ENCODE measurements at places on chromosomes 6 and 20.

DNA sequence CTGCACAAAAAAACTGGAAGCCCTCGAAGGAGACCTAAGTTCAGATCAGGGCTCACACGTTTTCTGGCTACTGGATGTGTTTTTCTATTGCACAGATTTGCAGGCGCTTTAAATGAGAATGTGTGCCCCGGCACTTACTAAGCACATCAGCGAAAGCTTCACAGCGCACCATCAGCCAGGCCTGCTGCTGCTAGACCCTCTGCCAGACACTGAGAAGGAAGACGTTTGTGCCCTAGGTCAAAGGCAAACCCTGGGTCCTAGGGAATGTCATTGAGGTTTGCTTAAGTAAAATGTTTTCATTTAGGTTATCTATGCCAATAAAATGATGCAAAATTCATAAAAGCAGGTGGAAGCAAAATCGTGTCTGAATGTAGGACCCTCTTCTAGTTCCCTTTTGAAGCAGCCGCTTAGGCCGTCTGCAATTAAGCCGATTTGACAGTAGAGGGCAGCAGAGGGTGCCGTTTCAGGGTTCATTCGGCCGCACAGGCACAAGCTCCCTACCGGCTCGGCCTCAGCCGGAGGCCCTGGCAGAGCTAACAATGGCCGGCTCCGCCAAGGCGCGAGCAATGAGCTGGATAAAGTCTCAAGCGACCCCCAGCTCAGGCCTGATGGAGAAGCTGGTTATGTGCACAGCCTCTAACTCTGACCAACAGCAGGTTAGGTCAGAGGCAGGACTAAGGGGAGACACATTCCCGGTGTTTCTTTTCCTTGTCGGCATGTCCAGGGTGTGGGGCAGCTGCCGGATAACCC is 107.2 kb upstream of the FOXA2 start:
- DNase-seq = peak; percentile 80

- peak; percentile 99 for DNase-seq
Observed at GRCh38 chr20:1467355-1468116, 887 bp upstream of the NSFL1C start.

- DNase-seq = no peak
Observed at GRCh38 chr6:744666-745353, 51.9 kb upstream of the EXOC2 start.

DNA sequence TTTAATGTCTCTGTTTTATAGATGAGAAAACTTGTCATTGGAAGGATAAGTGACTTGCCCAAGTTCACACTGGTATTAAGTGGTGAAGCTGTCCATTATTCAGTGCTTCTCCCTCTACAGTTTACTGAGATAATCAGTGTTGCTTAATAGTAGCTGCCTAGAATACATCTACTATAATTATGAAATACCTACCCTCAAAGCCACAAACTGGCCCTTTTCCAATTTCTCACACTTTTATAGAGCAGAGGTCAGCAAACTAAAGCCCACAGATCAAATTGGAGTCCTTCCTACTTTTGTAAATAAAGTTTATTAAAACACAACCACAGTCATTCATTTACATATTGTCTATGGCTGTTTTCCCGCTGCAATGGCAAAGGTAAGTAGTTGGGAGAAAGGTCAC is 73.5 kb downstream of the EYS start:
- no peak for DNase-seq

- no peak for DNase-seq
Observed at GRCh38 chr20:22794200-22794599, 209.8 kb upstream of the FOXA2 start.

DNA sequence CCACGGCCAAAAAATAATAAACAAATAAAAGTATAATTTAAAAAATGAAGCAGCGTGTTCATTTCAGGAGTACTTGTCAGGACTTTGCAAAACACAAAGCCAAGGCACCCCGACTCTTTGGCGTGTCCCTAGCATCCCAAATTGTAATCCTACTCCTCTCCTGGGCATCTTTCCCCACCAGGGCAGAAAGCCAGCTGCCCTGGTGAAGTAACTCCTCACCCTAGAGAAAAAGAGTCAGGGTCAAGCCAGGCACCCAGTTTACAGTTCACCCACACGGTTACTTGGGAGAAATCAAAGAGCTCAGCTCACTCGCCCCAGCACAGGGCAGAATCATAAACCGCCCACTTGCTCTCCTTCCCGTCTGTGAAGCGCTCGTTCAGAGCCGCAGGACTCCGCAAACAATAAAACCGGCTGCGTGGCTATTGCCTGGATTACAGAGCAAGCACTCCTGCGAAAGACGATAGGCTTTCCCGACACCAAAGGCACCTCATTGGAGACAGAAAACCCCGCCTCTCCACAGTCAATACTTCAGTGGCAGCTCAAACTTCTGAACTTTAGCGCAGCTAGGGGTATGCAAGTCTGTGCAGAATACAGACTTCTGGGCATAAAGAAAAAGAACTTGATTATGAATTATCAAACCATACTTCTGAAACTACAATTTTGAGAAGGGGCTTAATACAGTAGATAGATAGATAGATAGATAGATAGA is 73.0 kb upstream of the NHSL1 start:
- DNase-seq = no peak

DNA sequence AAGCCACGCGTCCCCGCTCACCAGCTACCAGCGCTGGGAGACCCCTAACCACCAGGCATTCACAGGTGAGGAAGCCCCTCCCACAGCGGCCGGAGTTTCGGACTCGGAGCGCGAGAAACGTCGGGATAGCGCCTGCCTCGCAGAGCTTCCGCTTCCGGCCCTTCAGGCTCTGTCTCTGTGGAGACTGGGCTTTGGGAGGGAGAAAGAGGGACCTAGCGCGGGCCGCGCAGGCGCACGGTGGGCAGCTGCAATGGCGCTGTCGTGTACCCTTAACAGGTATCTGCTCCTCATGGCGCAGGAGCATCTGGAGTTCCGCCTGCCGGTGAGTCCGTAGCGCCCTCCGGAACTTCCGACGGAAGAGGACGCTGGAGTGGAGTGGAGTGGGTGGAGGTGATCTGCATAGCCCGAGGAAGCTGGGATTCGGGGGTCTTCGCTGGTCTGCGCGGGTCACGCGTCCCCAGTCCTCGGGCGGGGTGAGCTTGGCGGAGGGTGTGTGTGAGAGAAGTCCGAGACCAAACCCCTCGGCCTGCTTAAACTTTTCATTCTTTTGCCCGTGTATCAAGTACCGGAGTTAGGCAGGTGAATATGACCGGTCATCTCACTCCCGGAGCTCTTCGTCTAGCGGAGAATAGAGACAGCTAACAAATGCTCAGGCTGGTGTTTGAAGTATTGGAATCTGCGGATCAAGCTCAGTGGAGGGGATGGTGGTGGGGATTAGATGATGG is at the start of gene TRMT11:
TRMT11 (plus strand) TSS at position 240 of the 725 bp plus-strand sequence; CDS start at position 251, 11 bp downstream.
- peak; percentile 91 for DNase-seq

DNA sequence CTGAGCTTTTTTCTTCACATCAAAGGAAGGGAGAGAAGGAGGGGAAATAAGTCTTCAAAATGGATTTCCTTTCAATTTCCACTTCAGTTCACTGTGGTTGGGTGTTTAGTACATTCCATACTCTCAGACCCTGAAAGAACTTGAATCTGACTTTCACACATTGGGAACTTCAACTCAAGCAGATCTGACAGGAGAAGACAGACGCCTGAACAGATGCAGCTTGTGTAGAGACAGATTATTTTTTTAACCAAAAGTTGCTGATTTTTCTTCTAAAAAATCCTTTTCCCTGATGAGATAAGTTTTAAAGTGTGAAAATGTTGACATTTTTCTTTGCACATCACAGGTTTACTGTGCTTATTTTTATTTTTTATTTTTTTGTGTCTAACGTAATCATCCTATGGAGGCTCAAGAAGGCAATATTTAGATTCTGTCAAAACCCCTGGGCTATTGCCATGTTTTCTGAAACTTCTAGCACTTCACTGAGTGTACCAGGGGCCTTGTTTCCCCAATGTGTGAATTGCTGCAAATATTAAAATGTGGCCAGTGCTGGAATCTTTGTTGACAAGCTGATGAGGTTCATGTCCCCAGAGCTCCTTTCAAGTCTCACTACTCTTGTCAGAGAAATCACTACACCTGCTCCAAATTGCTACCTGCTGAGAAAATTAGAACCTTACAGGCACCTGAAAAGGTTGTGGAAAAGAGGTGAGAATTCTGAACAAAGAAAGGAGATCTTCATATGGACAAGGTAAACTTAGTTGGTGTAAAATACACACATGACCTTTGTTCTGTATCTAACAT is 214.8 kb upstream of the BTBD3 start:
- no peak for DNase-seq

- DNase-seq = no peak
Observed at GRCh38 chr6:142545147-142545546, 243.3 kb downstream of the ADGRG6 start.

DNA sequence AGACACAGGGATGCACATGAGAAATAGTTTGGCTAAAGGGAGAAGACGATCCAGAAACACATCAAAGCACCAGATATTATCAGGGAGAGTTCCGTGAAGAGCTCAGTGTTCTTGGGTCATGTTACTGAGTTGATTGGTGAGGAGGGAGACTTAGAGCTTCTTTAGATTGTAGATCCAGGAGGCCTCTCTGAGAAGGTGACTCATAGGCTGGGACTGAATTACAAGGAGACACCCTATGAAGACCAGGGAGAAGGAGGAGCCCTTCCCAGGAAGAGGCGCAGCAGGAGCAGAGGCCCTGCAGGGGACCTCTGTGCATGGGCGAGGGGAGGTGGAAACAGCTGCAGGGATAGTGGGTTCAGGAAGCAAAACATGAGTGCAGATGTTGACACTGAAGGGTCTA is 196.5 kb downstream of the SLC24A3 start:
- DNase-seq = no peak

- no peak for DNase-seq
Observed at GRCh38 chr20:17712708-17713107, 12.9 kb downstream of the BANF2 start.

GRCh38 chr20:36004045-36004444 is 35.7 kb downstream of the CNBD2 start:
- DNase-seq = no peak

- DNase-seq = no peak
Observed at GRCh38 chr6:129903082-129903481, 42.0 kb upstream of the TMEM244 start.

DNA sequence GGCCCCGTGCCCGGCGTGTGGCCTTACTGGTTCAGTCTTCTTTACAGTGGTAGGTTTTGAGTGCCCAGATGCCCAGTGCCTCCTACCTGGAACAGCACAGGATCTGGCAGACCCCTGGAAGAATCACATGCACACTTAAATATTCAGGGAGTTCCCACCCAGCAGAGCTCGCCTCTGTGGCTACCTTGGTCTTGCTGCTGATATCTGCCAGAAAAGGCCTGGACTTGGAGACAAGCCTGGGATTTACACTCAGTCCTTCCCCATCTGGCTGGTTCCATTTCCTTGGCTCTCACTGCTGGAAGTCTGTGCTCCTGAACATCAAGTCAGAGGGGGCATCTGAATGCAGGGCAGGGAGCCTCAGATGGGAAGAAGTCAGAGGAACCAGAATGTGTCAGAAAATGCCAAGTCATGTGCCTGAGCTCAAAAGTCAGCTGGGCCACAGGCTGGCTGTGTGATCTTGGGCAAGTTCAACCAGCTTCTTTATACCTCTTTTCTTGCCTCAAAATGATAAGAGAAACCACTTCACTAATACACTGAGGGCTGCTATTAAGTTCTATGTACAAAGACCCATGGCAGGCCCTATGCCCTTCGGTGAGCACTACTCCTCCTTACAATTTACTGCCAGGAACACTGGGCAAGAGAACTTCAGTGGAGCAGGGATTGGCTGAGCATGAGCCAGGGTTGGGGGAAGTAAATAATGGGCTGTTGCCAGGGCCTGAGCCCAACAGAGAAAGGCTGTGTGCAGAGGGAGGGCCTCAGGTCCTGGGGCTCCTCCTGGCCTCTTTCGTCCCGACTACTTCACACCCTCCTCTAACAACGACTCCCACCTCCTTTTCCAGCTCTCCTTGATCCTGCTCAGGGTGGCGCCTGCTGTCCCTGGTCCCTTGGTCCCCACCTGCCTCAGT is 158.1 kb upstream of the PROKR2 start:
- no peak for DNase-seq

DNA sequence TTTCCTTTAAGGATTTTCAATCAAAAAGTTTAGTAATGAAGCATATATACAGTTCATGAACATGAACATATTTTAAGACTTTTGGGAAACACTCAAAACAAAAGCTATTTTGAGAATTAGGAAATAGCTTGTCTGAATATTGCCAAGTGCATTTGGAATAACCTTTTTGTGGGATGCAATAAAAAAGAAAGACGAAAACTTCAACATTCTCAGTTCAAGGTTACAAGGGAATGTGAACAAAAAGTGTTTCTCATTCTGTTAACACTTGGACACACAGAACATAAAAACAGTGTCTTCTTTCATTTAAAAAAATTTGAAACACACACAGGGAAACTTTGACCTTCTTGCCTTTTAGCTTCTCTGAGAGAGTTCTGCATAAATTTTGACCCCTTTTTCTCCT is 72.7 kb upstream of the TCF21 start:
- DNase-seq = no peak

DNA sequence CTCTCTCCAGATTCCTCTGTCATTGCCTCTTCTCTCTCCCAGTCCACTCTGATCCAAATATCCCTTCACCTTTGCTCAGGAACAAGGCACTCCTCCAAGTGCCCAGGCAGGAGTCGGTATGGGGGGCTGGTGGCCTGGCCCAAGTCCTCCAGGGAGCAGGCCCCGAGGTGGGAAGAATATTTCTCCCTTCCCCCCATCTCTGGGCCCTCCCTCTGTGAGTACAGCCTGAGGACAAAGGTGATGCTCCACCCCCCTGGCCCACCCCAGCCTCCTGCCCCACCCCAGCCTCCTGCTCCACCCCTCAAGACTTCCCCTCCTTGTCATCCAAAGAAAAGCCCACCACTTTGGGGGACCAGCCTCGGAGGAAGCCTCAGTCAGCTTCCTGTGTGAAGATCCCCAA is 96.9 kb downstream of the NCR2 start:
- no peak for DNase-seq

DNA sequence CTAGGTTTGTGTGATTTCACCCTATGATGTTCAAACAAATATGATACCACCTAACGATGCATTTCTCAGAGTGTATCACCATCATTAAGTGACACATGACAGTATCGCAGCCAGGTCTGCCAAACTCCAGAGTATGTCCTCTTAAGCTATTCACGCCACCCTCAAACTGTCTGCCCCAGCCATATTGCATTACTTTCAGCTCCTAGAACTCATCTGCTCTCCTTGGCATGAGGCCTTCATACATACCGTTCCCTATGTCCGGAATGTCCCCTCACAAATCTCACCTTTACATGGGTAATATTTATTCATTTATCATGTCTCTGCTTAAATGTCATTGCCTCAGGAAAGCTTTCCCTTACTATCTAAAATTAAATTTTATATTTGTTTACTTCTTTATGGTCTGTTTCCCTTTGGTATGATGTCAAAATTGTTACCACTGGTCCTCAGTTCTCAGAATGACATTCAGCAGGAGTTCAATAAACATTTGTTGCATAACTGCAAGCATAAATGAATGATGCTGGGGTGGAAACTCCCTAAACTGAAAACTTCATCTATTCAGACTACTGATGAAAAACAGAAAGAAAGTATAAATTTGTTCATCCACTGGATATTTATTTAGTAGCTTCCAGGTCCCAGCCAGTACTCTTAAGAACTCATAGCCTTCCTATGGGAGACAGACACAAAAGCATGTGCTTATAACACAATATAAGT is 3.2 kb downstream of the SESN1 start:
- DNase-seq = no peak
